ENCODE measurements at places on chromosomes 1 and 21.

GRCh38 chr1:157056269-157056668, 10.7 kb upstream of the ARHGEF11 start:
- DNase-seq: no peak

- no peak for DNase-seq
Measured at GRCh38 chr1:222557574-222557973, 9.7 kb upstream of the HHIPL2 start.

- peak; percentile 76 for DNase-seq
Measured at GRCh38 chr1:23216771-23217420, 406 bp downstream of the HTR1D start.

GRCh38 chr1:23522244-23522982, 8.6 kb downstream of the E2F2 start:
- no peak for DNase-seq

DNA sequence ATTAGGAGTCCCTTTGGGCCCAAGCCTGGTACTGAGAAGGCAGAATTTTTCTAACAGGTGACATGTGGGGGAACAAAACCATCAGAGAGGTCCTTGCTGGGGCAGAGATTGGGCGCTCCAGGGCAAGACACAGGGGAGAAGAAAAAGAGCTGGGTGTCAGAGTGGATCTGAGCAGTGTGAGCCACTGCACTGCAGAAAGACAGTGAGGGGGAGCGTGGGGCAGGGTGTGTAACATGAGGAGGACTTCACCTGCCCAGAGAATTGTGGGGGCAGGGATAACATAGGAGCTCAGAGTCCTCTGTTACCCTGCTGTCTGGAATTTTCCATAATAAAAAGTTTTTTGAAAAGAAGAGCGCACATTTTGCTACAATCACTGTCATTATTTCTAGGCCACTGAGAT, 25.5 kb upstream of the CSF3R start:
- DNase-seq: no peak

GRCh38 chr1:2474933-2475371, 1.1 kb upstream of the PLCH2 start:
- DNase-seq: peak; percentile 90

- DNase-seq: no peak
Measured at GRCh38 chr1:12285496-12286143, 55.8 kb downstream of the VPS13D start.

- DNase-seq: no peak
Measured at GRCh38 chr1:6345009-6345408, 48.6 kb downstream of the ACOT7 start.

- DNase-seq: no peak
Measured at GRCh38 chr1:37676281-37677142, 15.8 kb upstream of the CDCA8 start.

GRCh38 chr21:43859747-43860214, 5.2 kb upstream of the AGPAT3 start:
- DNase-seq: peak; percentile 25

GRCh38 chr1:186454981-186455380, 5.9 kb downstream of the PDC start:
- no peak for DNase-seq

DNA sequence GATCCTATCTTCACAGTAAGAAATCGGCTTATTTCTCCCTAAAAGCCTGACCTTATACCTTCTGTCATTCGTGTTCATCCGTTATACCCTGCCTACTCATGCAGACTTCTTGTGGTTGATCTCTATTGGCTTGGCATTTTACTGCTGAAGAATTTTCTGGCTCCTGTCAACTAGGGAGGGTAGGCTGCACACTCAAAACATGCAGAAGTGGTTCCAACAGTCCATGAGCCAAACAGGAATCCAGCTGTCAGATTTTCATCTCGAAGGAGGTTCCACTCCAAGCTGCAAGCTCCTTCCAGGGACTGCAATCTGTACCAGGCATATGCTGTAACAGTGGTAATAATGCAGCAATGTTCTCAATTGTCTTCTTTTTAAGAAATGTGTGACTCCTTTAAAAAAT, 10.1 kb downstream of the DNAJC11 start:
- no peak for DNase-seq

DNA sequence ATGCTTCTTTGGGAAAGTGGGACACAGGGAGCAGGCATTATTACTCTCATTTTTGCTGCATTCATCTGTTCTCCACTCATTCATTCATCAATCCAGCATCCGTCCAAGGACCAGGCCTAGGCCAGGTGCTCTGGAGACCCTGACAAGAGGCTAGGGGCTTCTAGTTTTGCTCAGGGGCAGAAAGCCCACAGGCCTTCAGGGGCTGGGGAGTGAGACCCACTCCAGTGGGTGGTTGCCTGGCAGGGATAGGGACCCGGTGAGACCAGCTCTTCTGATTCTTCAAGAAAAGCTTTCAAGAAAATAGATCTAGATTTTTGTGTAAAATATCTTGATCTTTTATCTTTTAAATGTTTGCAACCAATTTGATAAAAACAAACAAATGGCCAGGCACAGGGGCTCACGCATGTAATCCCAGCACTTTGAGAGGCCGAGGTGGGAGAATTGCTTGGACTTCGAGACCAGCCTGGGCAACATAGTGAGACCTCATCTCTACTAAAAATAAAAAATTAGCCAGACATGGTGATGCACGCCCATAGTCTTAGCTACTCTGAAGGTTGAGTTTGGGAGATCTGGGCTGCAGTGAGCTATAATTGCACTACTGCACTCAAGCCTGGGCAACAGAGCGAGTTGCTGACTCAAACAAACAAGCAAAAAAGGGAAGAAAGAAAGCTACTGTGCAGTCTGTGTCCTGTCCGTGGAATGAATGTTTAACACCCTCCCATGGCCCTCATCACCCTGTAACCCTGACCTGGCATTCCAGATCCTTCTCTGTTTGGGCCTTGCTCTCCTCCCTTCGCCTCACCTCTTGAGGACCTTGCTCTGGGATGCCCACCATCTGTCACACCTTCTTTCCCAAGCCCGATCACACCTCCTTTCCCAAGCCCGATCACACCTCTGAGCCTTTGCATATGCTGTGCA, 17.3 kb upstream of the LRP8 start:
- peak; percentile 54 for DNase-seq

DNA sequence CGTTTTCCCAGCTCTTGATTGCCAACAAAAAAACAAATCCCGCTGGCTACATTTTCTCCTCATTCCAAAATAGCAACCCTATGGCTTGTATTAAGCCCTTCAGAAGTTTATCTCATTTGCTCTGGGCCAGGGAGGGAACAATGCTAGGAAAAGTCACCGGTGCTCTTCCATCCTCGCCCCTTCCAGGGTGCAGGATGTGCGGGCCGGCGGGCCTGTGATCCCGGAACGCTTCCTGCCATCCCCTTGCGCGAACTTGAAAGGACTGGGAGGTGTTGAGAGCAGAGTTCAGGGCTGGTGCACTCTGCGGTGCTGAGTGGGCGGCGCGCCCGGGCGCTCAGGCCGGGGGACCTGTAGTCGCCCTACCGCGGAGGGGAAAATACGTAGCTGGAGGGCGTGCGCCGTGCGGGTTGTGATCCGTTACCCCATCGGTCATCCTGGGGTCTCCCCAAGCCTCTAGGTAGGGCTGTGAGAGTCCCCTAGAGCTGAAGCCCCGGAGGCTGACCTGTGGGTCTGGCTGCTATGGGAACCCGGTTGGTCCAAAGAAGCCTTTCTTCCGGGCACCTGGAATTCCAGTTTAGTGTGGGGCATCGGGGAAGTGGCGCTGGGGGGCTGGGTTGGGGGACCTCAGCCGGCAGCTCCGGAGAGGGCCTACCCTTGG, 13.1 kb downstream of the NR5A2 start:
- DNase-seq: no peak

GRCh38 chr1:50270926-50271325, 152.3 kb downstream of the DMRTA2 start:
- DNase-seq: no peak

GRCh38 chr1:52520148-52520547, 32.7 kb downstream of the TUT4 start:
- no peak for DNase-seq

GRCh38 chr1:154867064-154867825, 2.8 kb downstream of the KCNN3 start:
- DNase-seq: no peak

DNA sequence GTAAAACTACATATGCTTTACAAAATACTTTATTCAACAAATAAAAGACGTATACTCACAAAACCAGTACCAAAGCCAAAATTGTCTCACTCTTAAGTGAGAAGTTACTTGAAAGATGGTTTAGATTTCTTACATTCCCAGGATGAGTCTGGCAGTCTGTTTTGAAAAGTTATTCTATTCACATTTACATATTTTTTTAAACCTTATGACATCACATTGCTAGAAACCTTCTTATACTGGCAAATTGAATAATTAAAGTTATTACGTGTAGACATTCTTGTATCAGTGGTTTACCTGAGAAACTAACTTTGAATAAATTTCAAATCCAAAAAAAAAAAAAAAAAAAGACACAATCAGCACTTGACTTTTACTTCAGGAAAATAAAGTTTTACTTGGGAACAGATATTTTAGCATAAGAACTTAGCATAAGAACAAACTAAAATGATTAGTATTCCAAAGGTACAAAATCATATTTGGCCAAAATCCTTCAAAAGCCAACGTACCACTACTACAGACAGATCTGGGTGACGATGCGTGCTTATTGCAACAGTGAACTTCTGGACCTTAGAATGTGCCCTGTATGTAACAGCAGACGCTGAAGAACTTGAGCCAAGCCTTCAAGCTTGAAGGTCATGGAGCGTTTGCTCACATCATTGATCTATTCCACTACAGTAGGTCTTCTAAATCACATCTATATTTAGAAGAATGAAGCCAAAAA, 2.5 kb downstream of the CDC42BPA start:
- no peak for DNase-seq

DNA sequence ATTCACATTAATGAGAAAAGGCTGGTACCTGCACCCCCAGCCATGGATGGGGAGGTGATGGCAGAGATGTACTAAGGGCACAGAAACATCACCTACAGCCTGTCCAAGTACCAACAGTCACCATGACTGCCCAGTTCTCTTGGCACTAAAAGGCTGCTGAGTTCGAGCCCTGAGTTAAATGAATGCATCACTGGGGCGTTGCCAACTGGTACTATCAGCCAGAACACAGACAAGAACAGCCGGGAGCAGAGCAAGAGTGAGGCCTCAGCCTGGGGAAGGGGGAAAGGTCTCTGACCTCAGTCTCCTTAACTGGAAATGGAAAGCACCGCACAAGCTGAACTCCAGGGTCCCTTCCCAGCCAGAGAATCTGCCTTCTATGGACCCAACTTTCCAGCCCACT, 60.5 kb downstream of the GLIS1 start:
- no peak for DNase-seq
